T-helper 2 cell treated with Interferon-gamma antibody and Interleukin-4, amounts not matched to agents 5 μg/mL and 100 μg/mL, for 36 hours (primary cell): ENCODE measurements at places on chromosomes 11 and 22.
A peak's percentile ranks its signal among the peaks of the same experiment; 100 is the strongest.

GRCh38 chr22:23182309-23183060 is 2.2 kb downstream of the BCR start:
- peak; percentile 78 for DNase-seq

DNA sequence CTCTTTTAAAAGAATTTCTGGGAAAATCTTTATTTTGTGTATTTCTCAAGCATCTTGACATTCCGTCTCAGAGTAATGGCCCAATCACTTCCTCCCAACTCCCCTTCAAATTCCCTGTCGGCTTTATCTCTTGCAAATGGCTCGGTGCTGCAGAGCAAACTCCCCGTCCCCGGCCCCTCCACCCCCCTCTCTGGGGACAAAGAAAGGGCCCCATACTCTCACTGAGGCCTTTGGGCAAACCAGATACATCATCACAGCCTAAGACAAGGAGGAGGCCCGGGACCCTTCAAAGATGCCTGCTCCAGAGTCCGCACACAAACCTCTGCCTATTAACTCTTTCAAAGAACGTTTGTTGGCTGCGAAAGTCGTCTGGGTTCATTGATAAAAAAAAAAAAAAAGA is 3.9 kb upstream of the SMIM38 start:
- no peak for DNase-seq

DNA sequence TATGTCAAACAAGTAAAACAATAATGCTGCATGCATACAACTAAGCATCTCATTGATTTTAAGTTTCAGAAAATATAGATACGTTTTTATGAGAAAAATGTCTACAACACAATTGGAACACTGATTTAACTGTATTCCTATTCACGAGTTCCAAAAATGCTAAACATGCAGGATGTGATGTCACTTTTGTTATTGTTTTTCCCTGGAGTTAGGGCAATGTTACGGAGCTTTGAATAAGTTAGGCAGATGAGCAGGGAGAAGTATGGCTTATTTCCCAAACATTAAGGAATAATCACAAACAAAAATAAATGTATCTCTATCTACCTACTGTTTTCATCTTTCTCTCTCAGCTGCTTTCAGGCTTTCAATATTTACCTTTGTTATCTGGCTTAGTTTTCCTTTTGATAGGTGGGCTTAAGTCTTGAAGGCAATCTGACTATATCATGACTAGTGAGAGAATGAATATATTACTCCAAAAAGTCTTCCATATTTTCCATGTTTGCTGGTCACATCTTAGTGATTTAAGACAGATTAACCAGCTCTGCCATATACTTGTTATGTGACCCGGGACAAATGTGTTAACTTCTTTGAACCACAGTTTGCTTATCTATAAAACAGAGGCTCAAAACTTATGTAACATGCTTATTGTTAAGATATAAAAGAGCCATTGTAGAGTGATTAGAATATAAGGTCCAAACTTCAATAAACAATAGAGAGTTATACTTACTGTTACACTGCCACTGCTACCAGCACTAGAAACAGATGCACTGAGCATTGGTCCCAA is 854.4 kb upstream of the CCDC90B start:
- no peak for DNase-seq

- DNase-seq, result no peak
Observed at GRCh38 chr11:111461460-111462235, 50.5 kb downstream of the BTG4 start.

DNA sequence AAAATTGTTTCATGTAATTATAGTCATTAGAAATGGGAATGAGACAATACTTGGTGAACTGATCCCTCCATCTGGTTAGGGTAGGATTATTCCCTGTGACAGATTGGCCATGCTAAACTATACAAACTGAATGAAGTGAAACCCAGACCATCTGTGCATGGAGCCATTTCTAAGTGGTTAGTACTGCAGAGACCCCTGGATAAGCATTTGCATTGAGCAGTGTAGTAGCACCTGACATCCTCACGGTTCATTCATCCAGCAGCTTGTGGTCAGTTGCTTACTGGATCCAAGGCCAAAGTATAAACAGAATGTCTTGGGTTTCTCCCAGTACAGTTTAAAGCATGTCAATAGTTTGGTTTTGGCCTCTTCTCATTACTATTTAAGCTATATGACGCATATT is 93.8 kb upstream of the ARHGAP42 start:
- DNase-seq, result no peak

- DNase-seq, result no peak
Observed at GRCh38 chr22:30370641-30371230, 13.9 kb downstream of the CCDC157 start.

DNA sequence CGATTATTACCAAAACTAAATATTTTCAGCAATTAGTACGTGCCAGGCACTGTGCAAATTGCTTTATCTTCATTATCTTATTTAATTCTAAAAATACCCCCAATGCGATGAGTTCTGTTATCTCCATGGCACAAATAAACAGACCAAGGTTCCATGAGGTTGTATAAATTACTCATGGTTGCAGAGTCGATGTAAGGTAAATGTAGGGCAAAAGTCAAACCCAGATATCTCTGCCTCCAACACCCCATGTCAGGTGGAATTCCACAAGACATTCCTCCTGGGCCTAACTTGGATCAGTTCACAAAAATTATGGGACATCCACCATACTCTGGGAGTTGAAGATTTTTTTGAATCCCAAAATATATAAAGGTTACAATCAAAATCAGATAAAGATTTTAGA is 43.7 kb downstream of the ISX start:
- DNase-seq, result no peak

GRCh38 chr22:17629173-17629489 is 582 bp upstream of the ATP6V1E1 start:
- no peak for DNase-seq

GRCh38 chr11:44538375-44539054 is 26.9 kb upstream of the CD82 start:
- DNase-seq, result peak; percentile 69

GRCh38 chr11:18229501-18229900 is 7.1 kb downstream of the SAA4 start:
- no peak for DNase-seq

- no peak for DNase-seq
Observed at GRCh38 chr11:28289444-28289843, 181.3 kb downstream of the METTL15 start.

- no peak for DNase-seq
Observed at GRCh38 chr11:12505183-12505582, 127.8 kb downstream of the PARVA start.

GRCh38 chr11:61498767-61499341 is 9.7 kb upstream of the LRRC10B start:
- no peak for DNase-seq

DNA sequence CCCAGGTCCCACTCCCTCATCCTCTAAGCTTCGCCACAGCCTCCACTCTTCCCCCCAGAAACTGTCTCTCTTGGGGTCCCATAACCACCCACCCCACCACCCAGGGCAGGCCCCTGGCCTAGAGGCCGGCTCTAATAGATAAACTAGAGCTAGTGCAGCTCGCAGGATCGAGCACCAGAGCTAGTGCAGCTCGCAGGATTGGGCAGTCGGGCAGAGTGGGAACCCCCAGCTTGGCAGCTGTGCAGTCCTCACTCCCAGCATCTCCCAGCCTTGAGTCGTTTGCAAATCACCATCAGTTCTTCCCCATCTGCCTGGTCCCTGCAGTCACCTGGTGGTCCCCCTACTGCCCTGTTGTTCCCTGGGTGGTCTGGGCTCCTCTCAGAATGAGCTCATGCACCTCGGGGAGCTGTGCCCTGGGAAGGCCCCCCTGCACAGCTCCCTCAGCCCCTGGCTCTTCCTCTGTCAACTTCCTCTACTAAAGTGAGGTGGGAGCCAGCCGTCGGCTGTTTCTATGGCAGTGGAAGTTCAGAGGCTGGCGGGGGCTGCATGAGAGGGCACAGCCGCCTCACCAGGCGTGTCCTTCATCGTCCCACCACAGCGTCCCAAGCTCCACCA is 15.5 kb upstream of the SHANK2 start:
- DNase-seq, result no peak

DNA sequence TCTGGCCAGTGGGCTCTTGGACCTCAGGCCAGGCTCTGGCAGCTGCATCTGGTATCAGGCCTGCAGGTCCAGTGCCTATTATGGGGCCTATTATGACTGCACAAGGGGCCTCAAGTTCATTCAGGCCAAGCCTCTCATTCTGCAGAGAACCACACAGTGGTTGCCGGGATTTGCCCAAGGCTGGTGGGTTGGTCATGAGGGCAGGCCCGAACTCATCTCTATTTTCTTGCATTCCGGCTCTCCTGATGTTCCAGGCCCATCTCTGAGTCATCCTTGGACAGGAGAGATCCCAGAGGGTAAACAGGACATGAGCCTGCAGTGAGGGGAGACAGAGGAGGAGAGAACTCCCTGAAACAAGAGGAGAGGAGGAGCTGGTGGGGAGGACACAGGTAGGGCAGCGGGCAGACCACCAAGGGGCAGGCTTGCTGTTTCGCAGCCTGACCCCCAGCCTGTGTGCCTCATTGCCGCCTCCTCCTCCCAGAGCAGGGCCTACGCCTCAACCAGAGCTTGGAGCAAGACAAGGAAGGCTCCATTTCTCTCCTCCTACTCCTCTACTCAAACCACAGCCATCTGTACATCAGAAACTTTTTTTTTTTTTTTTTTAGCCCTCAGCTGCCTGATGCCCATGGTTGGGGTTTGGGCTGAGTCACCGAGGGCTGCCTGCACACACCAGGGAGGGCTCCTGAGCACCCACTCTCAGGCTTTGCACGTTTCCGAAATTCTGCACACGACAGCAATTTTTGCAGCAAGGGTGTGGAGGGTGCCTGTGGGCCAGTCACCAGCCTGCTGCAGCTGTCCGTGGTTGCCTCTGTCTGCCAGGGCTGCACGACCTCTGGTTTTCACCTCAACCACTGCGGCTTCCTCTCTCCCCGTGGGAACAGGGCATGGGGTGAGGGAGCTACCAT is 12.7 kb upstream of the TREH start:
- peak; percentile 55 for DNase-seq

- no peak for DNase-seq
Observed at GRCh38 chr22:46355996-46356471, 20.5 kb downstream of the TRMU start.

DNA sequence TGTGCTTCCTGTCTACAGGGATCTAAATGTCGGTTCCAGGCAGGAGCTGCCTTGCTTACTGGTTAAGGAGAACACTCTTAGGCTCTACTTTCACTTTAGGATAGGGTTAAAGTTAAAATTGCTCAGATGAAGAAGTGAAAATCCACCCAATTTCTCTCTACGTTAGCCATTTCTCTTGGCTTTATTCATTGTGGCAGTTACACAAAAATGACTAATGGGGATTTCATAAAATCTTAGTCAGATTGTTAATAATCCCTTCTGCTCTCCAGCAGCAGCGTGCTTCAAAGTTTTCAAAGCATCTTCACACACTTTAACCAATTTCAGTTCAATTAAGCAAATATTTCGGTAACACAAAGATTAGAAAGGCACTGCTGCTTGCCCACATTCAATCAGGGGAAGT is 58.4 kb upstream of the RCN1 start:
- DNase-seq, result no peak

DNA sequence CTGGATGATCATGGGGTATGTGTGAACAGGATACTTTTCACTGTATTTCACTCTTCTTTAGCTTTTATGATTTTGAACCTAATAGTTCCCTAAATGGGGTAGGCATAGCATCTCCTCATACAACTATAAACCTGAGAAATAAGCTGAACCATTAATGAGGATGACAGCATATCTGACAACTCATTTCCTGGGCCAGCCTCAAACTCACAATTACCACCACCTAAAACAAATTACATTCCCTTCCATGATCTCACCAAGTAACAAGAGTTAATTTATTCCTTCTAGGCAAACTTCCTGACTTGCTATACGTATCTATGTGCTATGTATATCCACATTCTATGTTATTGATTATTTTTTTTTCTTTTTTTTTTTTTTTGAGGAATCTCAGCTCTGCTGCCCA is 23.0 kb downstream of the SIK3 start:
- no peak for DNase-seq

GRCh38 chr22:44648085-44648820 is 53.8 kb upstream of the PRR5 start:
- no peak for DNase-seq

DNA sequence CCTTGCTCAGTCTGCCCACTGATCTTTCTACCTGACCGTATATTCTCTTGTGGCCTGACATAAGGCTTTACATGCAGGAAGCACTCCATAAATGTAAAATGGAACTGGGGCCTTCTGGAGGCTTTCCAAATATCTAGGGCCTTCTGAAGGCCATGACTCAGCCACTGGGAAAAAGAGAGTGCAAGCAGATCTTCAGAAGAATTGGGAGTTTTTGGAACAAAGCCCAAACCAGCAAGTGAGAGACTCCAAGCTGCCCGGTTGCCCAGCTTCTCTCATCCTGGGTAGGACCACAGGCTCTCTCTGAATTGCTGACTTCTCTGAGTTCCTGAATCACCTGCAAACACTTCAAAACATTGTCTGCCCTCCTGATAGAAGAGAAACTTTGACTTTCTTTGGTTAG is 107.9 kb upstream of the BMAL1 start:
- no peak for DNase-seq

DNA sequence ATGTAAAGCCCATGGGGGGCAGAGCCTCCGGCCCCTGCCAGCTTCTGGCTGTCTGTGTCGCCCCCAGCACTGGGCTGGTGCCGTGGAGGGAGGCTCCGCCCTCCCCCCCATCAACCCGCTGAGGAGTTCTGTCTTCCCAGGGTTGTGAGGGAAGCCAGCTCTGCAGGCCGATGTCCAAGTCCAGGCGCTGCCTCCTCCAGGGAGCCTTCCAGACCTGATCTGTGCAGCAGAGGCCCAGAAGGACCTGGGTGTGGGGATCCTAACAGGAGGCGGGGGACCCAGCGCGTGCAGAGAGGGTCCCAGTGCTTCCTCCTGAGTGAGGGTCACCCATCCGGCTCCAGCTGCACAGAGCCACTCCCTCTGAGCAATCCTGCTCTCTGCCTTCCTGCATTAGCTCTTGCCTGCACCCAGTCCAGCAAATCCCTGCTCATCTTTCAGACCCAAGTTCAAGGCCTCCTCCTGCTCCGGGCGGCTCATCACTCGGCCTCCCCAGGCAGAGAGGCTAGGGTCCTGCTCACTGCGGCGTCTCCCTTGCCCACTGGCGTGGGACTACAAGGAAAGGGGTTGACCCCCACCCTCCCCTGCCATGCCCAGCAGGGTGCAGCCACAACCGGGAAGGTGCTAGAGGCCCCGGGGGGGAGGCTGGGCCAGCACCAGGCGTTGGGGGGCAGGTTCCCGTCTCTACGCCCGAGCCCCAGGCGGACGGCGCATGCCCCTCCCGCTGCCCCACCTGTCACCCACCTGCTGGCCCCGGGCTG is 16.4 kb downstream of the PRR33 start:
- no peak for DNase-seq

GRCh38 chr11:16876053-16876752 is 137.8 kb downstream of the C11orf58 start:
- no peak for DNase-seq

- no peak for DNase-seq
Observed at GRCh38 chr11:57094181-57094935, 87.4 kb upstream of the LRRC55 start.
